ENCODE measurements at places on chromosomes 7 and 10. TPM values are rescaled to one million over a fixed set of nuclear protein-coding genes. Genes with fewer than 3 reads are reported as not detected.

DNA sequence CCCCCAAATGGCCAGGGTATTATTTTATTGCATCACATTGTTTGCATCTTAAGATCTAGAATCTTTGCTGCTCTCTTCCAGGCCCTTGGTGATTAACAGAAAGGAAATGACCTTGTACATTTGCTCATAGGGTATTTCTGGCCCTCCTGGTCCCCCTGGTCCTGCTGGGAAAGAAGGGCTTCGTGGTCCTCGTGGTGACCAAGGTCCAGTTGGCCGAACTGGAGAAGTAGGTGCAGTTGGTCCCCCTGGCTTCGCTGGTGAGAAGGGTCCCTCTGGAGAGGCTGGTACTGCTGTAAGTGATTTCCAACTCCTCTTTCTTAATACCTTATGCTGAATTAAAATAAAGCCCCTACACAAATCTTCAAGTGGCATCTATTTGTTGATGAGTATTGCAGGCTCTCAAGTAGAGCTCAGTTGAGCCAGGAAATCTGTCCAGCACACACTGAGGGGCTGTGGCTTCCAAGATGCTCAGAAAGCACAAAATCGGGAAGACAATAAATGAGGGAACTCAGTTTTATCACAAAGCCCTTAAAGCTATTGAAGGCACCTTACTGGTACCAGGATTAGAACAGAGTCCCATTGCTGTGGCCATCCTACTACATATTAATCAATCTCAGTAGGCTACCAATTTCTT lies 28.2 kb downstream of the COL1A2 start:
- DNase-seq: no peak

- no peak for DNase-seq
These were observed 114.6 kb downstream of the NPTX2 start for GRCh38 chr7:98731651-98732050.

DNA sequence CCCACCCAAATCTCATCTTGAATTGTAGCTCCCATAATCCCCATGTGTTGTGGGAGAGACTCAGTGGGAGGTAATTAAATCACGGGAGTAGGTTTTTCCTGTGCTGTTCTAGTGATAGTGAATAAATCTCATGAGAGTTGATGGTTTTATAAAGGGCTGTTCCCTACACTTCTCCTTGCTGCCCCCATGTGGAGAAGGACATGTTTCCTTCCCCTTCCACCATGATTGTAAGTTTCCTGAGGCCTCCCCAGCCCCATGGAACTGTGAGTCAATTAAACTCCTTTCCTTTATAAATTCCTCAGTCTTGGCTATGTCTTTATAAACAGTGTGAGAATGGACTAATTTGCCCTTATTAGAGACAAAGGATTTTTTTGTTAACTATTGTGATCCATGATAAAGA lies 48.5 kb upstream of the MKX start:
- DNase-seq: no peak

GRCh38 chr10:34709637-34710390 lies 105.3 kb downstream of the PARD3 start:
- no peak for DNase-seq

DNA sequence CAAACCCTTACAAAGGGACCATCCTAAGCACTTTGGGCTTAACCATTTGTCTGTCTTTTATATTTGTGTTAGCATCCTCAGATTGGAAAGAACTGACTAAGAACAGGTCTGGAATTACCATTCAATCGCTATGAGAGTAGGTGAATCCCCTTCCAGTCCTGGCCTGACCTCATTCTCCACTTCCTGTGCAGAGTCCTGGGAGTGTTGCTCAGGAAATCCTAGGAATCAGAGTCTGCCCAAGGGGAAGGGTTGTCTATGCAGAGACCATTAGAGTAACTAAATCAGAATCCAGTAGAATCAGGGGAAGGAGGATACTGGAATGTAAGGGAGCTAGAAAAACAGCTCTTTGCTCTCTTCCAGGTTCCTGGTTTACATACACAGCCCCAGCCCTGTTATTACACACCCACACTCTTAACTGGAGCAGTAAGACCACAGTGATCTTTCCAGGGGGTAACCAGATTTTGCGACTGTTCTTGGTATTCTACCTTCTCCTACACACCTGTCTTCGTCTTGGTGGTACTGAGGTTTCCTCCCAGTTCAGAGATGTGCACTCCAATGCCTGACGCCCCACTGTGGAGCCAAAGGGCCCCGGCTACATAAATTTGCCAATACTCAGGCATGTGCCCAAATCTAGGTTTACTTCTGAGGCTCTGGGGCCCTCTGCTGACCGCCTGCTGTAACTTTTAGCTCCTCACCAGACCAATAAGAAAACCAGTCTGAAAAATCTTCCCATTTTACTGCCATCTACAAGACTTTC lies 103.7 kb downstream of the RNF216 start:
- DNase-seq: peak; percentile 73

DNA sequence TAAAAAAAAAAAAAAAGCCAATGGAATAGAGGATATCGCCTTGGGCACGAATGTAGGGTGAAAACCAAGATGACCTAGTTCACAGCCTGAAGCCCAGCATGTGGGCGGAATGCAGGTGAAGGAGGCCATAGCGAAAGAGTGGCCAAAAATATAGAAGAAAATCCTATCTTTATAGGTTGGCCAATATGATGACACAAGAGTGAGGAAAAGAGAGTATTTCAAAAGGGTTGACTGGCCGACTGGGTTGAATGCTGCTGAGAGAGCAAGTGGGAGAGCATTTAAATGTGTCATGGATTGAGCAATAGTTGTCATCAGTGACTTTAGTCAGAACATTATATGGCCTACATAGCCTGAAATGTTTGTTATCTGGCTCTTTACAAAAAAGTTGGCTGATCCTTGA lies 17.2 kb upstream of the GLI3 start:
- DNase-seq: no peak

DNA sequence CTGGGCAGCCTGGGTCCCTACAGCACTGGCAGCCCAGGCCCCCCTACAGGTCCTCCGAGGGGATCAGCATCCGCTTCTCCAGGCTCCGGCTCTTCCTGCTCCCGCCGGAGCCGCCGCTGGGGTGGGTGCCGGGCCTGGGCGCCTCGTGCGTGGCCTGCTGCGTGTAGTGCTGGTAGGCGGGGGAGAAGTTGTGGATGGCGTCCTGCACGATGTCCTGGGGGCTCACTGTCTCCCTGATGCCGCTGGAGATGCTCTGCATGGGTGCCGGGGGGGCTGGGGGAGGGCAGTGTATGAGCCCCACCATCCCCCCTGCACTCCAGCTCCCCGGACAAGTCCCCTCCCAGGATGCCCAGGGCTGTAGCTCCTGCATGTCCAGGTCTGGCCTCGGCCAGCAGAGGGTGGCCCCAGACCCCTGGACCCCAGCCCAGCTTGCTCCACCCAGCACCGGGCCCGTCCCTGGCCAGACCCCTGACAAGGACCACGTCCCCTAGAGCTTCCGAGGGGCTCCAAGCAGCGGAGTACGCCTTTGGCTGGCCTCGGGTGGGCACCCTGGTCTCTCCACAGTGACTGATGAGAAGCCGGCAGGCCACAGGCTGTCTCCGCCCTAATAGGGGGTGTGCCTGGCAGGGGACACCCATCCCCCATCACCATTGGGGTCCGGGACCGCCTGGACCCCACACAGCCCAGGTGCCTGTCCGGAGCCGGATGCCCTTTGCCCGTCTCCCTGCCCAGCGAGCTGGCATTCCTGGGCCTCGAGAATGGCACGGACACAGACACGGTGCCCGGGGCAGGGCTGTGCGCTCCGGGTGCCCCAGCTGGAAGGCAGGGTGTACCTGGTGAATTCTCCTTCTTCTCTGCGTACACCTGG lies 8.9 kb downstream of the TMEM184A start:
- DNase-seq: no peak

DNA sequence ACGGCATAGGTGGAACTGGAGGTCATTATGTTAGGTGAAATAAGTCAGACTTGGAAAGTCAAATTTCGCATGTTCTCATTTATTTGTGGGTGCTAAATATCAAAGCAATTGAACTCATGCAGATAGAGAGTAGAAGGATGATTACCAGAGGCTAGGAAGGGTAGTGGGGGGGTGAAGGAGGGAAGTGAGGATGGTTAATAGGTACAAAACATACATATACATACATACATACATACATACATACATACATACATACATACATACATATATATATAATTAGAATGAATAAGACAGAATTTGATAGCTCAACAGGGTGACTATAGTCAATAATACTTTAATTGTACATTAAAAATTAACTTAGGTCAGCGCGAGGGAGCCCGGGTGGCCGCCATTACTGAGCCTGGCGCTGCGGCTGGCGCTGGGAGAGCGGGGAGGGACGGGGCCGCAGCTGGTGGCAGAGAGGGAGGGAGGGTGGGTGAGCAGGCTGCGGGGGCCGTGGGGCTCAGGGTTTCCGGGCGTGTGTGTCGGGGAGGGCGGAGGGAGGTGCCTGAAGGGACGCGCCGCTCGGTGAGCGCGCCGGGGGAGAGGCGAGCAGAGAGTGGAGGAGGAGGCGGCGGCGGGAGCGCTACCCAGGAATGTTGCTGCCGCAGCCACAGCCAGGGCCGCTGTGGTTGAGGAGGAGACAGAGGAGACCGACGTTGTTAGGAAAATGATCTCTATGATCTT lies 85.8 kb upstream of the EGFR start:
- DNase-seq: peak; percentile 46

DNA sequence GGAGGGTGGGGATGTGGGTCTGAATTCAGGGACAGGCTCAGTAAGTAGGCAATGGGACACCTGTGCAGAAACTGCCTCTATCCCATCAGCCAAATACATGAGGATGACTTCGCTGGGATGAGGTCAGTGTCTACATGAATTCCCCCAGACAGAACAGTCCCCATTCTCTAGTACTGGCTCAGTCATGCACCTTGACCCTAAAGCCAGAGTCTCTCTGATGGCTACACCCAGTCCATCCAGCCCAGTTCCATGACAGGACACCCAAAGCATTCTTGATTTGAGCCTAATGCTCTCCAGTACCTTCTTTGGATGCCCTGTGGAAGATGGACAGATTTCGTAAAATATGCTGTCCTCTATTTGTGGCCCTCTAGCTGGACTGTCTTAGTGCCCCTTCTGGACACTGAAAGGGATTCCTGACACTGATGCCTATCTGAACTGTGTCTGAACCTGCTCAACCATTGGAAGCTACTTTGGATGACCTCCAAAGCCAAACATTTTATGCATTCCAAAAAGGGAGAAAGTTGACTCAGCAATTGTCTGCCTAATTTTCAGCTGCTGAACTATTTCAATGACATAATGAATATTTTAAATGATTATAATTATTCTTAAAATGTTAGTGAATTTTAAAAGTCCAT lies 14.6 kb downstream of the SFRP4 start:
- no peak for DNase-seq

GRCh38 chr7:114936471-114936870 lies 14.6 kb downstream of the MDFIC start:
- no peak for DNase-seq

DNA sequence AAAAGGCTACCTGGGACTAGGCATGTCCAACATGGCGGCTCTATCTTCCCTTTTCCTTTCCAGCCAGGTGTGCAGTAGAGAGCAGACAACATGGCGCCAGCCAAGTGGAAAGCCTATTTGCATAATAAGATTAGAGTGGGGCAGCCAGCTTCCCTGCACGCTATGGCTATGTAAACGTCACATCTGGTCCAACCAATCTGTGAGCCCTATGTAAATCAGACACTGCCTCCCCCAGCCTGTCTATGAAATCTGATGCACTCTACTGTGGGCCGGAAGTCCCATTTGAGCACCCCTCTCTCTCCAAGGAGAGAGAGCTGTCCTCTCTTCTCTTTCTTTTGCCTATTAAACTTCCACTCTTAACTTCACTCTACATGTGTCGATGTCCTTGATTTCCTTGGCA lies 984.9 kb upstream of the AUTS2 start:
- DNase-seq: no peak

DNA sequence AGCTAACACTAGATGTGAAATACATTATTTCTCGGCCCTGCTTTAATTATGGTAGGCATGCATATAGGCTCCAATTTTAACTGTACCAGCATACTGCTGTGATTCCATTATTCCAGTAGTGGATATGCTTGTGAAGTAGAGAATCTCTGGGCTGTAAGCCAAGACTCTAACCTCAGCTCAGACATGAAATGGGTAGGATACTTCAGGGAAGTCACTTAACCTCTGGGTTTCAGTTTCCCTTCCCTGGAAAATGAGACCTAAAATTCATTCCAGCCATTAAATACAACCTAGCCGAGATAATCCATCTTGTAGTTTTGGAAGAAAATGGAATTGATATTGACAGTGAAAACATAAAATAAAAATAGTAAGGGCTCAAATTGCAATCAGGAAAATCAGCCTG lies 59.6 kb upstream of the TRIL start:
- DNase-seq: no peak

DNA sequence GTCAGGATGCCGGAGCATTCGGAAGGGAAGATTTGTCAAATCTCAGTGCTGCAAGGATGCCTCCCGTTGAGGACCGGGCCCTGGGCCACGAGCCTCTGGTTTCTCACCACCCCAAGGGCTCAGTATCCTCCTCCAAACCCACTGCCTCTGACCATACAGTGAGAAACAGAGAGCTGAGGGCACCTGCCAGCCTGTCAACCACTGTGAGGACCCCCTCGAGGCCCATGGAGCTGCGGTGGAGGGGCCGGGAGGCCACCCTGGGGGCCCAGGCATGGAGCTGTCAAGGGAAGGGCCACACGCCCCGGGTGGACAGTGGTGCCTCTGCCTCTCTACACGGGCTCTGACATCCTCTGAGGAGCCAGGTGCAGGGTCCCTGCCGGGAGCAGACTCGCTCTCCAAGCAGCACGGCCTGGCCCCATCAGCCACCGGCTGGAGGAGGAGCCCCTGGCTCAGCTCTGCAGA lies 248.0 kb upstream of the TCERG1L start:
- no peak for DNase-seq

- peak; percentile 60 for DNase-seq
These were observed 28.2 kb downstream of the TSPAN15 start for GRCh38 chr10:69479240-69480067.

DNA sequence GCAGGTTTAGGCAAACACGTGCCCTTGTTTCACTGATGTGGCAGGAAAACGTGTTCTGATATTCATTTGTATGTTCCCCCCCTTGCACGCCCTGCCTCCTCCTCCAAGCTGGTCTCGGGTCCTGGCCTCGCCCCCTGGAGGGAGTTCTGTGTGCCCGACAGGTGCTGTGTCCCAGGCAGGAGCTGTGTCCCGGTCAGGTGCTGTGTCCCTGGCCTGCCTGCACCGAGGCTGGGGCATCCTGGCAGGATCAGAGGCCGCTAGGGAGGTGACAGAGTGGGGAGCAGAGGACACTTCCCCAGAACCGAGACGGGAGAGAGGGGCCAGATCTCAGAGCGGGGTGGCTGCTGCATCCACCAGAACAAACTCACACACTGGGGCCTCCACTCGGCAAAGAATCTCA lies 45.3 kb downstream of the PRKAG2 start:
- DNase-seq: no peak

- no peak for DNase-seq
These were observed 337.0 kb upstream of the GALNT17 start for GRCh38 chr7:70794962-70795361.

GRCh38 chr7:158782761-158783401 lies 46.4 kb downstream of the ESYT2 start:
- DNase-seq: peak; percentile 32

GRCh38 chr7:148909568-148909967 lies 25.5 kb upstream of the EZH2 start:
- DNase-seq: no peak

The LRRC72 gene
- polyA plus RNA-seq: not detected

The EBLN1 gene
- not detected for polyA plus RNA-seq

The HOXA13 gene
- polyA plus RNA-seq: not detected

The SPDYE3 gene
- polyA plus RNA-seq: 6.3 TPM

The CLDN3 gene
- 0.40 TPM for polyA plus RNA-seq

The MBL2 gene
- polyA plus RNA-seq: not detected

The OR9A2 gene
- polyA plus RNA-seq: not detected

The MET gene
- 15.2 TPM for polyA plus RNA-seq

The FBXL13 gene
- 0.76 TPM for polyA plus RNA-seq

The DDX21 gene
- 40.8 TPM for polyA plus RNA-seq

The BUD31 gene
- 77.2 TPM for polyA plus RNA-seq

The TECPR1 gene
- 33.3 TPM for polyA plus RNA-seq

The NRCAM gene
- polyA plus RNA-seq: 35.1 TPM

The ADAMTS14 gene
- 24.6 TPM for polyA plus RNA-seq

The HOXA7 gene
- polyA plus RNA-seq: 13.5 TPM
